ENCODE measurements at places on chromosomes 5 and 9.

DNA sequence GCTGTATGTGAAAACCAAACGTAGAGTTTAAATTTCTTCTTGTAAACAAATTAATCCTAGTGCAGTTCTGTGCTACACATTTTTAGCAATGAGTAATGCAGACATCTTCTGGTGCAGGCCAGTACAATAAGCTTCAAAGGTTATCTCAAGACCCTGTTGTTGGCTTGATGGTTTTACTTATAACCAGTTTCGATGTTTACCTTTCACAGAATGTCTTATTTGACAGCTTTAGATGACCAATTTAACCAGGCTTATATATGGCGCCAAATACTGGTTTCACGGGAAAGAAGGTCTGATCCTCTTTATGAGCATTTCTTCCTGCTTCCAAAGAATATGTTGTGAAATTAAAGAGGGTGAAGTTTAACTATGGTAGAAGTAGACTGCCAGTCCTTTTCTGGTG is 9.9 kb downstream of the ZFAND5 start:
- no peak for DNase-seq

- no peak for DNase-seq
Measured at GRCh38 chr9:128550226-128550625, 2.2 kb upstream of the SPTAN1 start.

DNA sequence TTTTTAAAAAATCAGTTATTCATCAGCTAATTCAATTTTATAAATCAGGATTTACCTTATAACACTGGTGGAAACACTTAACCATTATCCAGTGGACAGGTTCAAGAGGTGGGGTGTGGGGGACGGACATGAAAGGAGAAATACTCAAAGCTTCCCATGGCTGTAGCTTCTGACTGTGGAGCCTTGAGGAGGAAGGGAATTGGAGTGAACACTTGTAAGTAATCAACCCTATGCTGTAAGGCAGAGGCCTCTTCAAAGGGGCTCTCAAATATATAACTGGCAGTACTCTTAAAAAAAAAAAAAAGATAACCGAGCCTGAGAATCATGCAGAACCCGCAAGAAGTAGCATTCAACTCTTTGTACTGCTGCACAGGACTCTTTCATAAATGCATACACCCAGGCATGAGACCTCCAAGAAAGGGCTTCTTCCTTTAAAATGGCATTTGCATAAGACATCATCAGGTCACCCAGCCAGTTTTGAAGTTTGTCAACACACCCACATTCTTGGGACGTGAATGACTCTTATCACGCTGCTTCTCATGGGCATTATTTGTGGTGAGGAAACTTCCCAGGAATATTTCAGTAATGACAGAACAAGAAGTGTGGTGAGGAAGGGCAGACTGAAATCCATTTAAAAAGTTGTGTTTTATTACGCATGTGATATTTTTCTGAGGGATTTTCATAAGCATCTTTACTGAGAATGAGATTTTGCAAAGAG is 8.1 kb downstream of the OSMR start:
- no peak for DNase-seq

DNA sequence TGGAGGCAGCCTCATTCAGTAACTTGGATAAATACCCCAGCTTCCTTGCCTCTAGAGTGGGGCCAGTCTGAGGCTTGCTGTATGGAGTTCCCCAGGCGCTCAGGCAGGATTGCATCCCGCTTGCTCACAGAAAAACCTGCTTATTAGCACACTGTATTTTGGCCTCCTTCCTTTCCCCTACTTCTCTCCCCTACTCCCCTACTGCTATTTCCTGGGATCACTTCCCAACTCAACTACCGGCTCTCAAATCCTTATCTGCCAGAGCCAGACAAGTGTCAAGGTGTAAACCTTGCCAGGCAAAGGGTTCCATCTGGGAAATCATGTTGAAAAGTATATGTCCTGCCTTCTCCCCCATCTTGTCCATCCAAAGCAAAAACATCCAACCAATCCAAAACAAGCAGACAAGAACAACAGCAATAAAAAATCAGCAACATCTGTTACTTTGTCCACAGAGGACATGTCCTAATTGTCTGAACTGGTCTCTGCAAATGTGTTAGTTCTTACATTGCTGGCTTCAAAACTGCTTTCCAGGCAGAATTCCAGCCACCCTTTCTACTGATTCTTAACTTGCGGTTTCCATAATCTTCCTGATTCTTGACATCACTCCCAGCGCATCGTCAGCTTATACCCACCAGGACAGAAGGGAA is 164.1 kb upstream of the SEMA6A start:
- DNase-seq, result no peak

DNA sequence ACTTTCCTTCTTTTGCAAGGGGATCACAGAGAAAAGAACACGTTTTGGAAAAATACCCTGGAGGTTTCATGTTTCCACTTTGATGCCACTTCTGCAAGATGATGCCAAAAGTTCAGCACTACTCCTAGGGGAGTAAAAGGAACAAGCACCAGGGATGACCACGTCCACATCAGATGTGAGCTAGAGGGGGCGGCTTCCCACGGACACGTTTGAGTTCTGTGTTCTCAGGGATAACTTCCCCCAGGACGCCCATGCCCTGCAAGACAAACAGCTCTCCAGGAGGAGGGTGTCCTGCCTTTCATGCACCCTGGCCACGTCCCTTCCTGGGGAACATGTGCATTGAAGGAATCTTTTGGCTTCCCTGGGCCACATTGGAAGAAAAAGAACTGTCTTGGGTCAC is 66.6 kb upstream of the TRIO start:
- DNase-seq, result no peak

DNA sequence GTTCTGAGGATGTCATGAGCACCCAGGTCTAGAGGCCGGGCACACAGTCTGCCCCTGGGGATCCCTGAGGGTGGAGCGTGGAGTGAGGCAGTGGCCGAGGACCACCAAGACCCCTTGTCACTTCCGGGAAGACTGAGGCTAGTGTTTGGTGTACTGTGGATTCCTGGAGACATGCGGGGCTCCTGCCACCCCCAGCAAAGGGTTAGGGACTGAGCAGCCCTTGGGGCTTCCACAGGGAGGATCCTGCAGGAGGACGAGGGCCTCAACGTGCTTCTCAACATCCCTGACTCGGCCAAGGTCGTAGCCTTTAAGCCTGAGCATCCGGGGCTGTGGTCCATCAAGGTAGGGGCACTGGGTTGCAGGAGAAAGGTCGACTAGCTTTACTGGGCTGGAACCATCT is 29.9 kb downstream of the HMCN2 start:
- no peak for DNase-seq

DNA sequence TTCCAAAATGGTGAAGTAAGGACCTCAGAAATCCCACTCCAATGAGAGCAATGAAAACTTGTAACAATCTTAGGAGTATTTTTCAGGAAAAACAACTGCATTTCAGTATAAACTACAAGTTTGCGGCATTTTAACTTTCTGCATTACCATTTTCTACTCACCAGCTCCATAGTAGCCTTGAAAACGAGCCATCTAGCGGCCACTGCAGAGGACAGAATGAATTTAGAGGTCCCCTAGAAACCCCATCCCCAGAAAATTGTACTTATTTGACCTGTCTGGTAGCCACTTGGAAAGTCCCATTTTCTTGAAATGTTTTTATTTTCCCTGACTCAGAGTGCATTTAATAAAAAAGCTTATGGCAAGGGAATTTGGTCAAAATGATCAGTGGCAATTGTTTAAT is 205.4 kb upstream of the ITGA1 start:
- no peak for DNase-seq

- DNase-seq, result no peak
Measured at GRCh38 chr5:152389208-152389849, 15.8 kb downstream of the NMUR2 start.

GRCh38 chr9:1748407-1748806 is 266.7 kb upstream of the SMARCA2 start:
- no peak for DNase-seq

DNA sequence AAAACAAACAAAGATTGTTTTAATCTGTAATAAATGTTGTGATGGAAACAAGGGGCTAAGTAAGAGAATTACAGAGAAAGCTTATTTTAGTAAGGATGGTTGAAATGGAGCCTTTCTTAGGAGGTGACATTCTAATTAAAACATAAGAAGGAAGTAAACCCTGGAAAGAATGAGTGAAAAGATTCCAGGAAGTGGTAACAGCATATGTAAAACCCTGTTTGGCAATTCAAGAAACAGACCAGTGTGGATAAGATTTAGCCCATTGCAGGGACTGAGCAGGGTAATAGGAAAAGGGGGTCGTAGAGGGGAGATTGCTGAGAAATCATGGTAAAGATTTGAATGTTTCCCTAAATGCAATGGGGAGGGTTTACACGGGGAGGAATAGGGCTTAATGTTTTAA is 21.6 kb upstream of the PIP5K1B start:
- DNase-seq, result no peak

- DNase-seq, result no peak
Measured at GRCh38 chr9:20568400-20568799, 53.9 kb downstream of the MLLT3 start.

GRCh38 chr5:167767795-167768194 is 523.6 kb upstream of the WWC1 start:
- DNase-seq, result no peak

- DNase-seq, result no peak
Measured at GRCh38 chr5:143197260-143197656, 206.2 kb downstream of the NR3C1 start.

DNA sequence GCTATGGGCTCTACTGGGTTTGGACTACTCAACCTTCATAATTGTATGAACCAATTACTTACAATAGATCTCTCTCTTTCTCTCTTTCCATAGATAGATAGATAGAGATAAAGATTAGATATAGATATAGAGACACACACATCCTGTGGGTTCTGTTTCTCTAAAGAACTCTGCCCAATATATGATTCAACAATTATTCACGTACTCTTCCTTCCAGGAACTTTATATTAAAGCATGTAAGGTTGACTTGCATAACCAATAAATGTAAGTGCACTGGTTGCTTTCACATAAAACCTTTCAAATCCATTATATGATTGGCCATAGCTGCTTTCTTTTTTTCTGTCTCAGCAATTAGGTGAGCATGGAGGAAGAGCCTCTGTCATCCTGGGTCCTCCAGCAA is 46.7 kb upstream of the CDH18 start:
- no peak for DNase-seq

DNA sequence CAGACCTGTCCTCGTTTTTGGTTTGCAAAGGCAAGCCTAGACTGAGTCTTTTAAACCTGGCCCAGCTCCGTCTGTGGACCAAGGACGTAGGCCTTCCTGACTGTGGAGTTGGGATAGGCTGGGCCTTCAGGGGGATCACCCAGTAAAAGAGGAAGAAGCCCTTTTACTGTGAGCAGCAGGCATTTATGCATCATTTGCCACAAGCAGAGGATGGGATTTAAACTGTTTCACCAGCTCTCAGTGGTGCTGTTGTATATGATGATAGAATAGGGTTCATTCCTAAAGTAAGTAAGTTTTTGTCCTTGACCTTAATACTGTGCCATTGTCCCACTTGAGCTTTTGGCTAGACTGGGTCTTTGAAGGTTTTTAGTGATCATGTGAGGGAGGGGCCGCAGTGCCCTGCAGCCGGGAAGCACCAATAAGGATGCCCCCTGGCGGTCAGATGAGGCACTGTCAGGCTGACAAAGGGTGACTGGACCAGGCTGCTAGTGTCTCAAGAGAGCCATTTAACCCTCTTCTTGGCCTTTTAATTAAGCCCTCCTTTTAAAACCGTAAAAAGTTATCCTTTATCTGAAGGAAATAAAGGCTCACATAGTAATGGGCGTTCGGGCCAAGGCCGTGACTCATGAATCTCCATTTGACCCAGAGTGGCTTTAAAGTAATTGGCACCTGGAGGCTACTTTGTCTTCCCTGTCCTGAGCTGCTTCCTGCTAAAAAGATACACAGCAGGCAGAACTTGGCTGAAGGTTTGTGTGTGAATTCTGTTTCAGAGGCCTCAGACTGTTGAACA is 74.0 kb downstream of the UBAP1 start:
- DNase-seq, result peak; percentile 24

All from stimulated activated CD8-positive, alpha-beta memory T cell treated with anti-CD3 and anti-CD28 coated beads, Interleukin-4, amount 100 ng/mL, for 1 hour (primary cell).